ENCODE measurements at places on chromosomes 7 and 10. TPM values are rescaled to one million over a fixed set of nuclear protein-coding genes. Genes with fewer than 3 reads are reported as not detected.

Gene TEX47
- total RNA-seq: not detected

Gene RUFY2
- total RNA-seq: 9.1 TPM

Gene ADRB1
- total RNA-seq: 0.84 TPM

Gene C7orf57
- 0.20 TPM for total RNA-seq

Gene ACHE
- 2.5 TPM for total RNA-seq

Gene GLRX3
- total RNA-seq: 217 TPM

Gene HOXA5
- 3.9 TPM for total RNA-seq

Gene RPEL1
- total RNA-seq: 0.07 TPM

Gene ICA1
- total RNA-seq: 0.90 TPM

Gene SEM1
- total RNA-seq: 346 TPM

Gene STEAP2
- total RNA-seq: 4.7 TPM

Gene ANKRD7
- total RNA-seq: 0.36 TPM

Gene ENTPD7
- 13.9 TPM for total RNA-seq

Gene CRTAC1
- 1.4 TPM for total RNA-seq

Gene MTG1
- 54.2 TPM for total RNA-seq

Gene CCDC136
- total RNA-seq: 1.7 TPM

Gene COL17A1
- 2.7 TPM for total RNA-seq

Gene PLAU
- 124 TPM for total RNA-seq

Gene PRSS37
- total RNA-seq: not detected

Gene COL28A1
- 0.53 TPM for total RNA-seq

Gene UTF1
- total RNA-seq: not detected

Gene EVX1
- not detected for total RNA-seq

Gene ZNF511
- 67.1 TPM for total RNA-seq

Gene RBM28
- 54.3 TPM for total RNA-seq

Gene OLAH
- 0.20 TPM for total RNA-seq

Gene DRGX
- 0.09 TPM for total RNA-seq

Gene LRRC18
- not detected for total RNA-seq

Gene PTN
- total RNA-seq: not detected

Gene ZNF485
- total RNA-seq: 2.4 TPM

Gene OR6B1
- not detected for total RNA-seq

Gene PILRA
- 3.8 TPM for total RNA-seq

Gene OR6V1
- not detected for total RNA-seq

Gene RASA4B
- total RNA-seq: 1.7 TPM

Gene CALHM1
- not detected for total RNA-seq

Gene KMT2C
- 7.5 TPM for total RNA-seq

Gene THSD7A
- 1.5 TPM for total RNA-seq

Gene TUBAL3
- 0.57 TPM for total RNA-seq

Gene TMEM140
- 1.8 TPM for total RNA-seq

Gene IFIT1B
- not detected for total RNA-seq

Gene SHTN1
- 24.3 TPM for total RNA-seq

Gene SDK1
- 0.27 TPM for total RNA-seq

Gene H2BK1
- total RNA-seq: not detected

Gene SLC39A12
- not detected for total RNA-seq

Gene GPC2
- total RNA-seq: 0.92 TPM
